ENCODE measurements at places on chromosomes 7 and 10.

GRCh38 chr10:91017198-91017597 lies 96.3 kb upstream of the ANKRD1 start:
- no peak for DNase-seq

- DNase-seq: peak; percentile 44
Observed at GRCh38 chr10:101602761-101603398, 14.8 kb downstream of the DPCD start.

GRCh38 chr7:38893061-38893460 lies 15.9 kb downstream of the VPS41 start:
- DNase-seq: no peak

- DNase-seq: no peak
Observed at GRCh38 chr7:37142958-37143357, 305.7 kb downstream of the ELMO1 start.

DNA sequence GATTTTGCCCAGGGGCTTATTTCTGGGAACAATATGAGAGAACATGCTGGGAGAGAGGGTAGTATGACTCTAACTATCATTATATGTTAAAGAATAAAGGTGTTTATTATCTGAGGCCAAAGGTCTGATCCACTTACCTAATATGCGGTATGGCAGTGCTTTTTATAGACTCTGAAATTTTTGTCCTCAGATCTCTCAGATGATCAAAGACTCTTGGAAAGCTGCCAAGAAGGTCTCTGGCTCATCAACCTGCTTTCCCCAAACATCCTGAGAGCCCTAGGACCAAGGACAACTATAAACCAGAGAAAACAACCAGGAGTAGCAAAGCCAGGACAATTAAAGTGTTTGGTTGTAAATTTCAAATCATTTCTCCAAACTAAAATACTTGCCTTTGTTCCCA lies 255.7 kb upstream of the LRRN3 start:
- peak; percentile 12 for DNase-seq

DNA sequence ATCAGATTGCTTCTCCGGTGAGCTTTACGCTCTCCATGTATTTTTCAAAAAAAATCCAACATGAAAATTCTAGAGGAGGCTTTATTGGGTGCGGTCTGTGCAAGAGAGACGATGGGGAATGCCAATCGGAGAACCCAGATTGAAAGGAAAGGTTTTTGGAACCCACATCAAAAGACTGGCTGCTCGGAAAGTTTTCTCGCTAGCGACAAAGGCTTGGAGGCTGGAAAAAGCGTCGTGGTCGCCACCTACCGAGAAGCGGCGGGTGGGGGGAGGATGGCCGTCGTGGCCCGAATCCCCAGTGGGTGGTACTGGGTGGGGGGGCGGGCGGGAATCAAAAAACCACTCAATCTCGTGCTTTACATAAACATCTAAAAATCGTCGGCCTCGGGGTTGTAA lies 1.1 kb upstream of the GTF2I start:
- peak; percentile 67 for DNase-seq

- DNase-seq: no peak
Observed at GRCh38 chr10:77500754-77501151, 136.9 kb downstream of the KCNMA1 start.

GRCh38 chr7:133365917-133366316 lies 113.0 kb downstream of the EXOC4 start:
- DNase-seq: no peak

GRCh38 chr7:156236936-156237599 lies 403.5 kb upstream of the RNF32 start:
- DNase-seq: no peak

DNA sequence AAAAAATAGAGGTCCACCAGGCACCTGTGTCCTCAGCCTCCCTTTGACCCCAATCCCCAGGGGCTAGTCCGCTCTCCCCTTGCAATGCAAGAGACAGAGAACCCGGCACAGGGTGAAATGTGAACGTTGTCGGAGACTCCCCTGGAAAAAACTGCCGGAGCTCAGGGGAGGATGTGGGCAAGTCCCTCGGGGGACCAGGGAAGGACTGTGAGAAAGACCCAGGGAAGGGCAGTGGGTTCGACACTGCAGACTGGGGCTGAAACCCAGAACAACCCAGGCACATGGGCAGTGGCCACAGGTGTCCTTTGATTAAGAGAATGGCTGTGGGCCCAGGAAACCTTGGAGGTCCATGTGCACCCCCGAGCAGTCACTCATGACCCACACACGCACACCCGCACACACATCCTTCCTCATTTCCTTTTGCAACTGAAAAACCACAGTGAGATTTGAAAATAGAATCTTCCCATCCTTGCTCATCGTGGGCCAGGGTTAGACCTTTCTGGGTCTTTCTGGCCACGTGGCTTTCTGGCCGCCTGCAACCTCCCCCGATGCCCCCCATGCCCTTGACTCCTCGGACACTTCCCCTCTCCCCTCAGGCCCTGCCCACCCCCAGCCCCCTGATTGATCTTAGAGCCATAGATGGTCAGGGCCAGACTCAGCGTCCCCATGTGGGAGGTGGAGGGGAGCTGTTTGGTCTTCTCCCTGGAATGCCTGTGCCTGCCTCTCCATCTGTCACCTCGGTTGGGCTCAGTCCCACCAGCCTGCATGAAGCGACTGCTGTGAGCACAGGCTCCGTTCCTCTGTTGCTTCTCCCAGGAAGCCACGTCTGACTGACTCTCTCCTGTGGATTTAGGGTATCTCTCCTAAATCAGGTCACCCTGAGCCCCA lies 7.9 kb downstream of the LAT2 start:
- DNase-seq: peak; percentile 83

- no peak for DNase-seq
Observed at GRCh38 chr10:1611936-1612550, 125.3 kb downstream of the ADARB2 start.

DNA sequence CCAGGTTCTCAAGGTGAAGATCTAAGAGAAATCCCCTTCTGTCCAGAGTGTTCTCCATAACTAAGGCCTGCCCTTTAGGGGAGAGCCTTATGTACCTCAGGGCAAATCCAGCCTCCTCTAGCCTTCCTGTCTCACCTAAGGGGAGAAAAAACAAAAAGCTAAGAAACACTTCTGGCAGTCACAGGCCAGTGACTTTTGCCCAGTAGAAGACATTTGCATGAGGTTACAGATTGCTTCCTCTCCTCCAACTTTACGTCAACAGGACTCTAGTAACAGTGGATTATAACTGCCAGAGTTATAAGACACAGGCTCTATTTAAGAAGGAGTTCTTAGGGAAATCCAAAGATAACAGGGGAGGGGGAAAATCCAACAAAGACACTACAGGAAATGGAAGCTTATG lies 15.9 kb upstream of the FAM241B start:
- DNase-seq: no peak

- no peak for DNase-seq
Observed at GRCh38 chr10:122814493-122814892, 31.2 kb downstream of the CUZD1 start.

DNA sequence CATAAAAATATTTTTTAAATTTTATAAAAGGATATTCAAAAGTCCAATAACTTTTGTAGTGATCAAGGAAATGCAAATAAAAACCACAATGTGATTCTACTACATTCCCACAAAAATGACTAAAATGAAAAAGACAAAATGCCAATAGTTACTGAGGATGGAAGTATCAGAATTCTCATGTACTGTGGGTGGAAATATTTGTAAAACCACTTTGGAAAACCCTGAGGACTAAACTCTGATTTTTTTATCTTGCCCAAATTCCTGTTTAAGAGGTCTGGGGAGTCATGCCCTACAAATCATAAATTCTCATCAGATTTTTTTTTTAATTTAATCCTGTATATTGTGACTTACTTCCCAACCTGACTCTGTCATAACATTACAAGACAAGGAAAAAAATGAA lies 9.8 kb upstream of the SEMA3D start:
- DNase-seq: no peak

DNA sequence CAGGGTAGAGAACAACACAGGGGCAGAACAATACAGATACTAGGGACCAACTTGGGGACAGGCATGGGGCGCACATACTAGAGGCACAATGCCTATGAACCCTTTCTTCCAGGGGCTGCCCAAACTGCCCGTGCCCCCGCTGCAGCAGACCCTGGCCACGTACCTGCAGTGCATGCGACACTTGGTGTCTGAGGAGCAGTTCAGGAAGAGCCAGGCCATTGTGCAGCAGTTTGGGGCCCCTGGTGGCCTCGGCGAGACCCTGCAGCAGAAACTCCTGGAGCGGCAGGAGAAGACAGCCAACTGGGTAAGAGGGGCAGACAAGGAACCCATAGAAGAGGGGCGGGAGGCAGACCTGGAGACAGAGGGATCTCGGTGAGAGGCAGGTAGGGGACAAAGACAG lies 5.8 kb downstream of the CHAT start:
- DNase-seq: no peak

GRCh38 chr10:1328981-1329614 lies 272.9 kb downstream of the WDR37 start:
- no peak for DNase-seq

GRCh38 chr7:85573844-85574243 lies 387.0 kb upstream of the SEMA3D start:
- DNase-seq: no peak

DNA sequence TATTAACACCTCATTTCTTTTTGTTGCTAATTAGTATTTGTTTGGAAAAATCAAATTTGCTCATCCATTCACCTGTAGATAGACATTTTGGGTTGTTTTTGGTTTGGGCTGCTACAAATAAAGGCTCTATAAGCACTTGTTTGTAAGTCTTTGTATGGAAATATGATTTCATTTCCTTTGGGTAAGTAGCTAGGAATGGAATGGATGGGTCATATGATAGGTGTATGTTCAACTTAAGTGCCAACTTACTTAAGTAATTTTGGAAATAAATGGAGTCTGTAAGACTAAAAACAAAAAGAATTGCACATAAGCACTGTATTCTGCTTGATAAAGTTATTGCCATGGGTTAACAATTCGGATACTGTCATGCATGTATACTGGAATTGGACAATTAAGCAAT lies 157.7 kb upstream of the NAMPT start:
- DNase-seq: no peak

DNA sequence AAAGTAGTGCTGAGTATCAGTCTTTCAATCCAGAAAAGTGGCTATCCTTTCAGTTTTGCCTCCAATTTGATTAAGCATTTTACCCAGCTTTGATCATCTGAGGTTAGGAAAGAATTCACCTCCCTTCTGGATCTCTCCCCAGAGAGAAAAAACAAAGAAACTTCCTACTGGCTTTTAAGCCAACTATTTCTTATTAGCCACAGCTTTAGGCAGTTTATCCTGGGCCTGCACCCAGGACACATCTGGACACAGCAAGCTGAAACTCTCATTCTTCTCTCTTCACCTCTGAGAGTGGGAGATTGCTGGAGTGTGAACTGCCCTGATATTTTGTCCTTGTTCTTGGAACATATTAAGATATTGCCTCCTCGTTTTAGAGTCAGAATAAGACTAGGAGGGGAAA lies 43.5 kb upstream of the LSM8 start:
- DNase-seq: no peak

- DNase-seq: no peak
Observed at GRCh38 chr10:120951288-120951687, 100.1 kb downstream of the WDR11 start.

DNA sequence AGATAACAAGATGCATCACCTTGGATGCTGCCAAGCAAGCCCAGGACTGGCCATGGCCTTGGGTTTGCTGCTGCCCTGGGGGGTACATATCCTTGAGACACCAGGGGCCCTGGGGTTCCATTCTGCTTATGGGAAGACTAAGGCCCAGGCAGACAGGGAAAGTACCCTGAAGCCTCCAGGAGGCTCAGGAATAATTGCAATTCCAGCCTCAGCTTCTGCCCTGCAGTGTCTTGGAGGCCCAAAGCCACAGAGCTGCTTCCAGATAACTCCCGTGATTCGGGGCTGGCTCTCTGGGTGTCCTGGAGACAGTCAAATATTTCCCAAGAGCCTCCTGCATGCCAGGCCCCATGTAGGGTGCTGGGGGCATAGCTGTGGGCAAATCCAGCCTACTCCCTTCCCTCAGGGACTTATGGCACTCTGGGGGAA lies 22.6 kb downstream of the MYL10 start:
- DNase-seq: no peak

GRCh38 chr7:77254915-77255314 lies 55.3 kb upstream of the FGL2 start:
- DNase-seq: no peak

DNA sequence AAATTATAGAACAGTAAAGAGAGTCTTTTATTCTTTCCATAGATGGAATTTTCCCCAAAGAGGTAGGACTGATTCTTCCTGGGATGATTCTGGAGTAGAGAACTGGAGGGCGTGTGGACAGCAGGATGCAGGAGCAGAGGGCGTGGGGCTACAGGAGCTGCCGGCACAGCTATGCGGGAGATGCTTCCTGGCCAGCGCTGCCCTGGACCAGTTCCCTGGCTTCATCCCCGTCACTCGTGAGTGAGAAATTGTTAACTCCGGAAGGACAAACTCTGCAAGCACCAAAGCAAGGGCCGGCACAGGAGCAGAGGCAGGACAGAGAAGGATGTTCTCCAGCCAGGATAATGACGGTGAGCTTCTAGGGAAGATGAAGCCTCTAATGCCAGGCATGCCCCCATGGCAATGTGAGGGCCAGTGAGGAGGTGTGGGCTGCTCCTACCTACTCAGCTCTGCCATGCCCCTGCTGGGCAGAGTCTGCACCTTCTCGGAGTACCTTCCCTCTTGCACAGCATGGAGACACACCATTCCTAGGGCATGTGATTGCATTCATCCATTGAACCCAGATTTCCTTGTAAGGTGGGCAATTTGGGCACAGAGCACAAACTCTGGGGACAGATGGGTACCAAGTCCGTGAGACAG lies 760.9 kb upstream of the IGFBP3 start:
- no peak for DNase-seq

- no peak for DNase-seq
Observed at GRCh38 chr7:87234949-87235348, 15.4 kb upstream of the TMEM243 start.

GRCh38 chr10:66777665-66778064 lies 148.2 kb upstream of the LRRTM3 start:
- DNase-seq: no peak

- no peak for DNase-seq
Observed at GRCh38 chr7:106037489-106038176, 74.5 kb downstream of the SYPL1 start.

- DNase-seq: no peak
Observed at GRCh38 chr10:69686866-69687265, 56.8 kb downstream of the FAM241B start.

DNA sequence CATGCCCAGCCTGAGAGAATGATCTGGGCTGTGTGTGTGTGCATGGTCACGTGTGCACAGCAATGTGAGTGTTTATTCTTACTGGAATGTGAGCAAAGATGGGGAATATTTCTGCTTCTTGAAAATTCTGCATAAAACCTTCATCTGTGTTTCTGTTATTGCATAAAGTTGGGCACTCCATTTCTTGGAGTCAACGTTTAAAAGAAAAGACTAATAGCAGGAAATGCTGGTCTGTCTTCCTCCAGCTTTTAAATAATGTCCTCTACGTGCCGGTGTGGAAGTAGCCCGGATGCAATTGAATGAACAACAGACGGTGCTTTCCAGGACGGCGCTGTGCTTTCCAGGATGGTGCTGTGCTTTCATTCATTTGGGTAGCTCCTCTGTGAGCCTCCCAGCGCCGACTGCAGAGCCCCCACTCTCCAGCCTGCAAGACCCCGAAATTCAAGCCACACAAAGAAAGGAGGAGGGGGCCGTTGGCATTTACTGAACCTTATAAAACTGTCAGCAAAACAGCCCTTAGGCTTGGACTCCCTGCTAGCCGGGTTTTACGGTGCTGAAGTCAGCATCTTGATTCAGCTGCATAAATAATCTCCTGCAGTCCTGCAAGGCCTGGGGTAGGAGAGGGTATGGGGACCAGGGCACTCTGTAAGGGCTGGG lies 158.2 kb upstream of the PRKCQ start:
- no peak for DNase-seq

All from Jurkat, Clone E6-1 (cell line).